Activated T-cell treated with anti-CD3 and anti-CD28 coated beads for 4 hours (primary cell): ENCODE measurements at places on chromosomes 4 and X.

DNA sequence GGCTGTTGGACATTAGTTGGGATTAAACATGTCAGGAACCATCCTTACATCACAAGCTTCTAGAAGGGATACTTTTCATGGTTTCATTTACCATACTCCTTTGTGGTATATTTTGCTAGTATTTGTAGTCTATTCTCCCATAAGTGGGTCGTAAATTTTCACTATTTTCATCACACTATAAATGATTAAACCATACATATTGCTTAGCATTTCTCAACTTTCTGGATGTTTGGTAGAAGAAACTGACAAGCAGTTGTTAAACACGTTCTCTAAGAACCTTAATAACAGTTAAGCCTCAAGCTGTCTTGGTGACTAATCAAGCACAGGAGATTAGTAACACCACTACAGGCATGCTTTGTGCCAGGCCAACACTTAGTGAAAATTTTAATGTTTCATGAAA is 375.5 kb downstream of the NAF1 start:
- no peak for DNase-seq

- no peak for DNase-seq
Measured at GRCh38 chr4:15749001-15749400, 29.1 kb upstream of the CD38 start.

- no peak for DNase-seq
Measured at GRCh38 chrX:79182071-79182470, 37.6 kb downstream of the GPR174 start.

- DNase-seq: no peak
Measured at GRCh38 chr4:183253451-183253850, 66.6 kb downstream of the CLDN22 start.

GRCh38 chr4:87409420-87409939 is 12.9 kb upstream of the NUDT9 start:
- no peak for DNase-seq

DNA sequence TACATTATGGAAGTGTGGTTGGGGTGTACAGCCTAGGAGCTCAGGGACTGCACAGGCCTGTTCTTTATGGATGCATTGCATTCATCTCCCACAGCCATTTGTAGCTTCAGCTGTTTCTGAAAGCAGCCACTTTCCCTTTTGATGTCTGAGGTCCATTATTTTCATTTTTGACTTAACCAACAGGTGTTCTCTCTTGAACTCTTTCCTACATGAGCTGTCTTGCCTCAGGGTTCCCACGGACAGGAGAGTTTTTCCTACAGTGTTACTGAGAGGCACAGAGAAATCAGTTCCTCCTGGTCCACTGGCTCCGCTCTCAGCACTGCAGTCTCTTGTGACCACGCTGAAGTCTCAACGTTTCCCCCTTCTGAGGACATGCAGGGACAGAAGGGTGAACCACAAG is 87.2 kb downstream of the RASL11B start:
- no peak for DNase-seq

- no peak for DNase-seq
Measured at GRCh38 chr4:39963656-39964055, 14.1 kb downstream of the PDS5A start.

- DNase-seq: no peak
Measured at GRCh38 chrX:68710870-68711576, 63.6 kb downstream of the STARD8 start.

DNA sequence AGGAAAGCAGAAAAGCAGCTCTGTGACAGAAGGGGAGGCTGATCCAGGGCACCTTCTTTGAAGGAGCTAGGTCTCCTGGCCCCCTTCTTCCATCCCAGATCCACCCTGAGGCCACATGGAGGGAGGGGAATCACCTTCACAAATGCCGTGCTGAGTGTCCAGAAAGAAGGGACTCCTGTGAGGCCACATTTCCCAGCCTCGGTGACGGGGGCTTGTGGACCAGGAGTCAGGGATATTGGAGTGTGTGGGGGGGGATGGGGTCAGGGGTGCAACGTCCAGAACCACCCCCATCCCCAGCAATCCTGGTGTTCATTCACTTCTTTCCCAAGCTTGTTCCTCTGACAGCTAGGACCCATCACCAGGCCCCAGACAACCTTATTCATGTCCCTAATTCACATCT is 4.7 kb downstream of the TIMM17B start:
- DNase-seq: no peak

GRCh38 chr4:29571322-29571721 is 1148.8 kb upstream of the PCDH7 start:
- DNase-seq: no peak

DNA sequence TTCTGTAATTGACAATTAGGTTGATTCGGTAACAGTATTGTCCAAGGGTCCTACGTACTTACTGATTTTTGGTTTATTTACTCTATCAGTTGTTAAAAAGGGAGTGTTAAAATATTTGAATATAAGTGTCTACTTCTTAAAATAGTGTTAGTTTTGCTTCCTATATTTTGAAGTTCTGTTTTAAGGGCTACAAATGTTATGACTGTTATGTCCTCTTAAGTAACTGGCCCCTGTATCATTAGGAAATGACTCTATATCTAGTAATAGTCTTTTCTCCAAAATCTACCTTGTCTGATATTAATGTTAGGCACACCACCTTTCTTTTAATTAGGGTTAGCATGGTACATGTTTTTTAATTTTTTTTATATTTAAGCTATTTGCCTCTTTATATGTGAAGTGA is 30.1 kb downstream of the ANKRD50 start:
- no peak for DNase-seq

DNA sequence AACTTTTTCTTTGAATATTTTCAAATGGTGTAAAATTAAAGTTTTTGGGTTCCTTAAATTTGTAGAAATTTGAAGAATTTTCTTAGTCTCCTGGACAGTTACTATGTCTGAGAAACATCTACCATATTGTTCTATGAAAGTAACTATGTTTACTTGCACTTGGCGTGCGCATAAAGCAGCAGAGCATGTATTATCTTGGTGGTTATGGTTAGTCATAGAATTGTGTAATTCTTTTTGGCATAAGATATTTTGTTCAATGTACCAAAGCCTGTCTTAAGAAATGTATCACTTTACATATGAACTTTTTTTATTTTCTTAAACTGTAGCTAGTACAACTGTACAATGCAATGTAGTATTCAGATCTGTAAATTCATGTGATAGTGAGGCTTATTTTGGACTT is 49.2 kb downstream of the CDS1 start:
- DNase-seq: no peak

DNA sequence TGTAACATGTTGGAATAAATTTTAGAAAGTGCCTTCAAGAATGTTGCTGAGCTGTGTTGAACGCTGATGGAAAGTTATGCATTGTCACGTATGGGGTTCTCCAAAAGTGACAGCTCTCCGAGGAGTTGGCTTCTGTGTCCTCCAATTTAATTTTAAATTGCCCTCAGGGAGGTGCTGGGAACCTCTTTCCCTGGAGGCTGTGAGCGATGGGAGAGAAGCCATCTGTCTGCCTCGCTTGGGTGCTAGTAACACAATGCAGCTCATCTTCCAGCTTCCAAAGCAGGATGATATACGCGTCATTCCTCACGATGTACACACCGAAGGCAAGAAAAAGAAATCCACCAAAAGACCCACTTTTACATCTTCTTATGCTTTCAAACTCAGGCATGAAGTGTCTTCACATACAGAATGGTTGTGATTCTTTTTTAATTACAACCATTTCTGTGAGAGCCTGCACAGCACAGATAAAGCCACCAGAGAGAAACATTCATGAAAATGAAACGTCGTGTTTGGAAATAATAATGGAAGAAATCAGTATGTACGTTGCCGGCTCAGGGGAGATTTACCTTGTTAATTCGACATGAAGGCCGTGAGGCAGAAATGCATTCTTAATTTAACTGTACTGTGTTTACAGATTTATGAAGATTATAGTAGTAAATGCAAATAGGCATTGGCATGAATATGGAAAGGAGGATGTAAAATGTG is 218.9 kb downstream of the ASMT start:
- no peak for DNase-seq

GRCh38 chr4:183772361-183772760 is 113.3 kb downstream of the TRAPPC11 start:
- no peak for DNase-seq

- no peak for DNase-seq
Measured at GRCh38 chr4:67141586-67141985, 403.7 kb downstream of the CENPC start.

DNA sequence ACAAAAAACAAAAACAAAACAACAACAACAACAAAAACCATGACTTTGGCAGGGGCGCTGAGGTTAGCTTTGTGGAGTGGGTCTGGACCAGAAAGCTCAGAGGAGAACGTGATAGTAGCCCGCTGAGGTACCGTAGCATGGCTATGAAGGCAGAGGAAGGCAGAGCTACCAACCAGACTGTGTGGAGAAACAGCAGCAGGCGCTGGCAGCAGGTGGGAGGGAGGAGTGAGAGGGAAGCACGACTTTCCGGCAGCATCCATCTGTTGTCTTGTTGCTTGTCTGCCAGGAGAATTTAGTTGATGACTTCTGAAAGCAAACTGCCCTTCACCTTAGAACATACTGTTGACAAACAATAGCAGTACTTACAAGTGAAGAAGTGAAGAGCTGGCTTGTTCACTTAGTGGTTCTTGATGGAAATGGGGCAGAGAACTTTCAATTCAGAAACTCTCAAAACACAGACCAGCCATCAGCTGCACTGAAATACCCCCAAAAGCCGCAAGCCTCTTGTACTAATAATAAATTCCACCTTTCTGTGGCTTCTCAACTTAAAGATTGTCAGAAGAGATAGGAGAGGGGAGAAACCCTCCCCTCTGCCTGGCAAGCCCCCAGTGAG is 447.2 kb downstream of the SLITRK2 start:
- no peak for DNase-seq

DNA sequence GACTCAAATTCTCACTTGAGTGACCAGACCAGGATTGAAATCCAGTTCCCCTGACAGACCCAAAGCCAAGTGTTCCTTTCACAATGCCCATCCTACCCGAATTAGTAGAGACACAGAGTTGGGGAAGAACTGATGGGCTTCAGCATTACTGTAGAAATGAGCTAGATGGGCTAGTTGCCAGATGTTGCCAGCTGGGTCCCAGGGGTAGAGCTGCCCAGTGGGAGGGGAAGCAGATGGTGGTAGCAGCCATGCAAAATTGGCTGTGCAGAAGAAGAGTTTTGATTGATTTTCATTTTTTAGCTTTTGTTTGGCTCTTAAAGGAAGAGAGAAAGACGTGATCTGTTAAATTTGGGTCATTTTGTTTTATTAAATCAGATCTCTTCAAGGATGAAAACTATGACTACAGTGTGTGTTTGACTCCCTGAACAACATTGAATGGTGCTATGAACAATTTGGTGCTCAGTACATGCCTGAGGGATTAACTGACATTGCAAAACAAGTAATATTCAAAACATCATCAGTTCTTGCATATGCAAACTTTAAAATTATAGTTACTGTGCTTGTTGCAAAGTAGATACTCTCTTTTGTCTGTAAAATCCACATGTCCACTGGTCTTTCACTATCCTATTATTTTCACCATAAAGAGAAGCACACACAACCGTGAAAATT is 86.0 kb downstream of the PARM1 start:
- no peak for DNase-seq

DNA sequence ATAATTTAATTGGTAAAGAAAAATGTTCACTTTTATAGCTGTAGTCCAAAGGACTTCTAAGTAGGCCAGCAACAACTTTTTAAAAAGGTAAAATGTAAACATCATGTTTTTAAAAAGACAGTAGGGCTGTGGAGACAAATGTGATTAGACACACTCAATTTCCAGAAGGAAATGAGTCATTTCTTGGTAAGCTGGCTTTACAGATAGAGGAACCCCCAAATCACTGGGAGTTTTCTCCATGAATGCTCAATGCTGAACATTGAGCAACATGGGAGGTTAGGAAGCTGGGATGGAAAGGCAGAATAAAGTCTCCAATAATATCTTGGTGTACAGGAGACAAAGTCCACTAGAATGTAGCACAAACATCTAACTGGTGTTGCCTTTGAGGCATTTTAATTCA is 121.3 kb downstream of the NWD2 start:
- no peak for DNase-seq

GRCh38 chr4:185879666-185880312 is 67.8 kb upstream of the SORBS2 start:
- no peak for DNase-seq

DNA sequence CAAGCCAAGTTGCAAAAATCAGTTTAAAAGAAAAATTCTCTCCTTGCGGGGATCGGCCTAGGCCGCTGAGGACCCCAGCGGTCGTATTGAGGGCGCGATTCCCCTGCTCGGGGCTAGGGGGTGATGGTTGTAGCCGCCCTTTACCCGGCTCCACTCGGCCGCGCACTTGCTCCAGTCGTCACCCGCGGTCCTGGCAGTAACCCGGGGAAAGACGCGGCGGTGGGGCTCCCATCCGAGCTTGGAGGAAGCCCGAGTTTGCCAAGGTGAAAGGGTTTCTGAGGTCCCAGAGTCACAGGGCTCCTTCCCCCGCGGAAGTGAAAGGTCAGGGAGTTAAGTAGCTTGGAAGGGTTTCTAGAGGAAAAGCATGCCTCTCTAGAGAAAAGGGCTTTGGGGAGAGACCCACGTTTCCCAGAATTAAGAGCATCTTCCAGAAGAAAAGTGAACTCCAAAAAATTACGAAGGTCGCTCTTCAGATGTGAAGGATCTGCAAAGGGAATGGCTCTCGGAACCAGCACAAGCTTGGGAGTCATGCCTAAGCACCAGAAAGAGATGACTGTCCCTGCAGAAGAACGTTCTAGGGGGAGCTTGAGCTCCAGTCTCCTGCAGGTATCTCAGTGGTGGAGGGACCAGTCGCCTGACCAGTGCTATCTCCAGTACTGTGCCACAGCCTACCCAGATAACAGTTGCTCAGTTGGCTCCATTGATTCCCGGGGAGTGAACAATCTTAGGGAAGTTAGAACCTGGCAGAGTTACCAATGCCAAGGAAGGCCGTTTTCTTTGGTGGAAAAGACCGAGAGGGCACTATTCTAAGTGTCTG is 875 bp downstream of the LAP3 start:
- DNase-seq: peak; percentile 23

GRCh38 chr4:101205916-101206315 is 141.4 kb downstream of the PPP3CA start:
- peak; percentile 14 for DNase-seq

DNA sequence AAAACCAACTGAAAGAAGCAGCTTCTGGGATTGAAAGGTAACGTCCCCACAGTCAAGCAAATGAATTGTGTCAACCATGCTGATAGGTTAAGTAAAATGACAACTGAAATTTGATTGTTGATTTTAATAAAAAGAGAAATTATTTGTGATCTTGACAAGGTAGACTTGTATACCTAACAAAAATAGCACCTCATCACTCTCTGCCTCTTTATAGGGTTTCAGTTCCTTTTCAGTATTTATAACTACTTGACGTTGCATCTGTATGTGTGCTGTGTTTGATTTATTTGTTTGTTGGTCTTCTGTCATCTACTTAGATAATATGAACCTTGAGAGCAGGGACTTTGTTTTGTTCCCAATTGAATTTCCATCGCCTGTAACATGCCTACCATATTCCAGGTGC is 7.9 kb upstream of the PPP3CA start:
- no peak for DNase-seq

- DNase-seq: no peak
Measured at GRCh38 chr4:167893531-167893930, 198.8 kb upstream of the ANXA10 start.

- DNase-seq: no peak
Measured at GRCh38 chr4:153573221-153573620, 107.1 kb downstream of the TMEM131L start.

- DNase-seq: no peak
Measured at GRCh38 chr4:103915224-103915869, 195.6 kb upstream of the TACR3 start.

GRCh38 chrX:148670277-148670676 is 169.9 kb downstream of the AFF2 start:
- no peak for DNase-seq

GRCh38 chr4:18859468-18859867 is 837.9 kb upstream of the LCORL start:
- no peak for DNase-seq

- no peak for DNase-seq
Measured at GRCh38 chr4:95614684-95615205, 66.0 kb upstream of the UNC5C start.
